Fibroblast of skin of back (primary cell): ENCODE measurements at places on chromosomes 16 and 17.

DNA sequence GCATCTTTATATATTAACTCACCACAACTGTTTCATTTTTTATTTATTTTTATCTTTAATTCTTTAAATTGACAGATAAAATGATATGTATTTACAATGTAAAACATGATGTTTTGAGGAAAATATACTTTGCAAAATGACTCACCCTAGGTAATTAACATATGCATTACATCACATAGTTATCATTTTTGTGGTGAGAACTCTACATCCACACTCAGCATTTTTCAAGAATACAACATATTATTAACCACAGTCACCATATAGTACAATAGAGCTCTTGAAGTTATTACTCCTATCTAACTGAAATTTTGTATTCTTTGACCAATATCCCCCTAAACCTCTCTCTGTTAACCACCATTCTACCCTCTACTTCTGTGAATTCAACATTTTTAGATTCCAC is 194.7 kb upstream of the KIF2B start:
- DNase-seq, result peak; percentile 81

- no peak for DNase-seq
These were observed 174.0 kb upstream of the GSE1 start for GRCh38 chr16:85438981-85439685.

DNA sequence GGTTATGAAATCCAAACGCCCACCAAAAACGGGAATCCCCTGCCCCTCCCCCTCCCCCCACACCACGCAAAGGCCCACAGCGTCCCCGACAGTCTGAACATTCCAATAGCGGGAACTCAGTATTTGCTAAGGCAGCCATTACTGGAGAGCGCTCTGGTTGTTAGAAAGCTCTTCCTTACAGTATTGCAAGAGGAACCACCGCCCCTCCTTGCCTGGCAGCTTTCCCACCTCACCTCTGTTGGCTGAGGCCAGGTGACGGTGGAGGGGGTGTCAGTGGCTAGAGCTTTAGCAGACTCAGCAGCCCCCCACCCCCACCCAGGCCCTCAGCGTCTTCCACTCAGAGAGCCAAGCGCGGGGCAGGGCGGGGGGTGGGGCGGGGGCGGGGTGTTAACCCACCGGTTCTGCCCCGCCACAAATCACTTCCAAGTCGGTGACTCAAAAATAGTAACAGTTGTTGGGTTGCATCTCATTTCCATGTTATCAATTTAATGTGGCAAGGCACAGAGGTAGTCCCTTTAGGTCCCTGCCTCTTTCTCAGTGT is 2.2 kb upstream of the PLEKHH3 start:
- peak; percentile 49 for DNase-seq

DNA sequence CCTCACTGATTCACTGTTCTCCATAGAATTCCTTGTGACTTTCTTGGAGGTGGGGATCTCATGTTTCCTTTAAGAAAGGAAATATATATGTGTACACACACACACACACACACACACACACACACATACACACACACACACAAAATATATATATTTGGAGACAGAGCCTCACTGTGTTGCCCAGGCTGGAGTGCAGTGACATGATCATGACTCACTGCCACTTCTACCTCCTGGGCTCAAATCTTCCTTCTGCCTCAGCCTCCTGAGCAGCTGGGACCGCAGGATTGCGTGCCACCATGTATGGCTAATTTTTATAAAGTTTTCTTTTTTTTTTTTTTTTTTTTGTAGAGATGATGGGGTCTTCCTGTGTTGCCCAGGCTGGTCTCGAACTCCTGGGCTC is 45.9 kb downstream of the CDH13 start:
- peak; percentile 61 for DNase-seq

DNA sequence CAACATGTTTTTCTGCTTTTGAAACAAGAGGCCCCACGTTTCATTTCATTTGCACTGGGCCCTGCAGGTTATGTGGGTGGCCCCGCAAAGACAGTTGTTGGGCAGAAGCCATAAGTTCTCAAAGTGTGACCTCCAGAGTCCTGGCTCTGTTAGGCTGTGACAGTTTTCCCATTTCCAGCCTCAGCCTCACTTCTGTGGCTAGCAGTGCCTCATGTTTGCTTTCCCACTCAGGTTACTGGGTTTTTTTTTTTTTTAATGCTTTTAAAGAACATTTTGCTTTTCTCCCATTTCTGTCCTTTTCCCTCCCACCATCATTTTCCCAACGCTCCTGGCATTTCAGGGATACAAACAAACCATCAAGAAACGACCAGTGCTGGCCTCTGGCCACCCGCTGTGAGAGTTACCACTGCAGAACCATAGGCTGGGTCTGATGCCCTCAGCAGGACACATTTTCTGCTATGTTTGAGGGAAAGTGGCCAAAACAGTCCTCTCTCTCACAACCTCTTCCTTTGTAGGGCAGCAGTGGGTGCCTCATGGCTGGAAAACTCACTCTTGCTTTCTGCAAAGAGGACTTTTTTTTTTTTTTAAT is 159.0 kb upstream of the MPHOSPH6 start:
- DNase-seq, result no peak

- DNase-seq, result peak; percentile 79
These were observed 43.7 kb upstream of the TNRC6A start for GRCh38 chr16:24685539-24686432.

GRCh38 chr17:20089756-20090547 is 80.8 kb downstream of the SPECC1 start:
- no peak for DNase-seq

DNA sequence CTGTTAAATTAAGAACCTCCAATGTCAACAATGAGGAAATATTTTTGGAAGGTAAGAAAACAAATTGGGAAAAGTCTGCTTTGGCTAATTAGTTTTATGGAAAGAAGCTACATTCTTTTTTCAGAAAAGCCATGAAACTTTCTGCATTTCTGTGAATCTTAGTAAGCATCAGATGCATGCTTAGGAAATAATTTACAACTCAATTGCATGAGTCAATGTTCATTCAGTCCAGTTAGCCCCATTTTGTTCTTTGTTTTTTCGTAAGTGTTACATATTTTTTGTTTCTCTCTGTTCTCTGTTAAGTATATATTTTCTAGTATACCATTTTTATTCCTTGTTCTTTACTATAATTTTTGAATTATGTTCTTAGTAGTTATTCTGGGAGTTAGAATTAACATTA is 195.2 kb upstream of the KIF2B start:
- peak; percentile 78 for DNase-seq

DNA sequence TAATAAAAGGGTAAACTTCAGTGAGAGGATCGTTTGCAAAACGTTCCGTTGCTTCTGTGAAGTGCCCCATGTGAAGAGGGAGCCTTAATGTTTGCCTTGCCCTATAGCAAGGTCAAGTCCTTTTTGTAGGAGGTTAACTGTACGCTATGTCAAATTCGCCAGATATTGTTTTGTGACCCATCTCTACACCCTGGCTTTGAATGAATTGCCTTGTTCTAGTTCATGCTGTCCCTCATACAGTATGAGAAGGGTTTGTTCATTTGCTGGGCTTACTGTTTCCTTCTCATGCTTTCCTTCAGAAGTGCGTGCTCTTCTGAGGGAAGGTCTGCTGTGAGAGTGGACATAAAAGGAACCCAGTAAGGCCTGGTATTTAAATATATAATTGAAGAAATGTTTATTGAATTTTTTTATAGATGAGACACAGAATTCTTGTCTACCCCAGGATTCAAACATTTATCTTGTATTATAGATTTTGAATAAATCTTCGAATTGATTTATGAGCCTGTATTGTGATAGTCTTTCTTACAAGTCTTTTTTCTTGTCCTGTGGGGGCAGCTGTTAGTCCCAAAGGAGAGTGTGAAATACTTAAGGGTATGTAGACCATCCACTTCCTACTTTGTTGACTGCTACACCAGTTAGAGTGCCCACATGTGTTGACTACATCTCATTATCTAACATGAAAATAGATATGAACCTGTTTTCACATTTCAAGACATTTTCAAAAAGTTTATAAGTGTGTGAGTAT is 1.7 kb downstream of the MAP3K3 start:
- no peak for DNase-seq

DNA sequence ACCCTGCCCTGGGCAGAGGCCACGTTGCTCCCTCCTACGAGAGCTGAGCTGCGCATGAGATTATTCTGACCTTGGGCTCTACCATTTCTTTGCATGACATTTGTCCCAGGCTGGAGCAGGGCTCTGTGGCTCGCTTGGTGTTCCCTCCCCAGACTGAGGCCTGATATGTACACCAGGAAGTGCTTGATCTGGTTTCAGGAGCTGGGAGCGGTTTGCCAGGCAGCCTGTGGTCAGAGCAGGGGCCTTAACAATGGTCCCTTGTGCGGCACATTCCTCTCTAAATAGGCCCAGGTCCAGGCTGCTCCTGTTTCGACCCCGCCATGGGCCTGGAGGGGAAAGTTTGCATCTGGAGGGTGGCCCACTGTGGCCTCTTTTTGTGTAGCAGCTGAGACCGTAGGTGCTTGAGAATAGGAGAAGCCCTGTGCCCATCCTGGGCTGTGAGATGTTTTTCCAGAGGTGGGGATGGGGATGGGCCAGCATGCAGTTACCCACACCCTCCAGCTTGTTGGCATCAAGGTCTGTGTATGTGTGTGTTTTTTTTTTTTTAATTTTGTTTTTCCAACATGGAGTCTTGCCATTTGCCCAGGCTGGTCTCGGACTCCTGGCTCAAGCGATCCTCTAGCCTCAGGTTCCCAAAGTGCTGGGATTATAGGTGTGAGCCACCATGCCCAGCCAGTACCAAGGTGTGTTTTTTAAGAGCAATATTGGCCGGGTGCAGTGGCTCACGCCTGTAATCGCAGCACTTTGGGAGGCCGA is 253.9 kb downstream of the SEC14L1 start:
- DNase-seq, result no peak

GRCh38 chr16:9818702-9819101 is 363.5 kb downstream of the GRIN2A start:
- DNase-seq, result no peak

DNA sequence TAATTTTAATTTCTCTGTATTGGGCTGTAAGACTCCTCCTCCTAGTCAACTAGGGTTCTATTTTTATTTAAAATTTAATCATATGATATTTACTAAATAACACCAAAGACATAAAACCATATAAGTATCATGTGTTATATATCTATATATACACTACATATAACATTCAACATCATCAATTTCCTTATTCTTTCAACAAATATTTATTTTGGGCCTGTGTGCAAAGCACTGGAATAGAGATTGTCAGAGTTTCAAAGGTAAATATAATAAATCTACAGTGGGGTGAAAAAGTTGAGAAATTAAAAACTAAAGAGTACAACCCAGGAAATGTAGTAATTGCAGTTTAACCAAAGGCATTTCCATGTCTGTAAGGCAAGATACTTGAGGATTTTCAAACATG is 364.0 kb downstream of the CA10 start:
- no peak for DNase-seq

- peak; percentile 47 for DNase-seq
These were observed 10.3 kb downstream of the ZNF18 start for GRCh38 chr17:11986942-11987329.

GRCh38 chr16:87135246-87136030 is 181.8 kb downstream of the C16orf95 start:
- DNase-seq, result peak; percentile 41

- no peak for DNase-seq
These were observed 27.3 kb downstream of the NUBP1 start for GRCh38 chr16:10770907-10771306.
